ENCODE measurements at places on chromosomes 5 and 9.

- DNase-seq: no peak
Observed at GRCh38 chr5:172782169-172783039, 11.4 kb upstream of the DUSP1 start.

- DNase-seq: no peak
Observed at GRCh38 chr5:148856009-148856367, 29.6 kb downstream of the ADRB2 start.

- DNase-seq: no peak
Observed at GRCh38 chr9:137955224-137955570, 77.6 kb downstream of the CACNA1B start.

DNA sequence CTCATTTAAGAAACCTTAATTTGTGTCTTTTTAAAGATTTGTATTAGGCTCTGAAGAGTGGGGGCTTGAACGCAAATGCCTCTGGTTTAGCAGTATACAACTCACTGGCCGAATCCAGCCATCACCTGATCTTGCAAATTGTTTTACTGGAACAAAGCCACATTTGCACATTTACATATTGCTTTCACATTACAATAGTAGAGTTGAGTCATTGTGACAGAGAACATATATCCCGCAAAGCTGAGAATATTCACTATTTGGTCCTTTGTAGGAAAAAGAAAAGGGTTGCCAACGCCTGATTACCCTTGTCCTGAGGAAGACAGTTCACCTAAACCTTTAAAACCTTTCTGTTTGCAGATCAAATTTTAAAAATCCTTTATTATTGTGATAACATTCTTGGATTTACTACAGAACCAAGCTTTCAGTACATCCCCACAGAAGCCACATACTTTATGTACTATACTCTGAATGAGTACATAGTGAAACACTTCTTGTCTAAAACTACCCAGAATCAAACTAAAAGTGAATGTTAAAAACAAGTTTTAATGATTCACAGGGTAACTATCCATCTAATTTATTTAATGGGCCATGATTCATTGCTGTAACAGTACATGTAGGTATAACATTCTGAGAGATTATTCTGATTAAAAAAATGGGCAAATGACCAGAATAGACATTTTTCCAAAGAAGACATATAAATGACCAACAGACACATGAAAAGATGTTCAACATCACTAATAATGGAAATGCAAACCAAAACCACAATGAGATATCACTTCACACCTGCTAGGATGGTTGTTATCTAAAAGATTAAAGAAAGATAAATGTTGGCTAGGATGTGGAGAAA, 161.0 kb downstream of the SLC25A46 start:
- DNase-seq: no peak

- no peak for DNase-seq
Observed at GRCh38 chr5:79416499-79416898, 97.4 kb downstream of the HOMER1 start.

- no peak for DNase-seq
Observed at GRCh38 chr5:54344653-54345052, 34.3 kb upstream of the ARL15 start.

DNA sequence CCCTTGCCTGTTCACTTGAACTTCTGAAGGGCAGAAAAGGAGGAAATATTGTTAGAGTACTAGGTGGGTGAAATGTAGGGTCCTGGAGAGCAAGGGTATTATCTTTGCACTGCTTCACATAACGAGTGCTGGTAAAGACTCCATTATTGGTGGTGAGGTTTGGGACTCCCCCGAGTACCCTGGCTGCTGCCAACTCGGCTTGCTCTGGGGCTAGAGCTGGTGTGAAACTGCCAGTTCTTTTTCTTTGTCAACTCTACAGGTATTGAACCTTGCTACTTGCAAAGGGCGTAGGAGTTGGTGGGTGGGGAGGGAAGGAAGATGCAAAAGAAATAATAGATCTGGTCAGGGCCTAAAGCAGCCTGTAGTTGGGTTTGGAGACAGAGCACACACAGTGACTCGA, 16.0 kb downstream of the MAST4 start:
- no peak for DNase-seq

DNA sequence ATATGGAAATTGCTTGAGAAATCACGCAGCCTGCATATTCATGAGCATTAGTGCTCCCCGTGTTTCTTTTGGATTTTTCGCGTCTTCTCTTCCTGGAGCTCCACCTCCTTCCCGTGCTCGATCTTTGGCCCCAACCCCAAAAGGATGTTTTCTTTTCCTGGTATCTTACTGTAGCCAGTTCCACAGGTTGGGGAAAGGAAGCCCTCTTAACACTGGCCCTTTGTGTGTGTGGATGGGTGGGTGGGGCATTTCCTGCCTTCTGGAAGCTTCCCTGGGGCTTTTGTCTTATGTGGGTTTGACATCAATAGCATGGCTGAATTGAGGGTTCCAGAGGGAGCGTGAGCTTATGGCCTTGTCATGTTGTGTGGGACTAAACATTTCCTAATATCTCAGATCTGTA, 21.9 kb downstream of the STXBP1 start:
- no peak for DNase-seq

DNA sequence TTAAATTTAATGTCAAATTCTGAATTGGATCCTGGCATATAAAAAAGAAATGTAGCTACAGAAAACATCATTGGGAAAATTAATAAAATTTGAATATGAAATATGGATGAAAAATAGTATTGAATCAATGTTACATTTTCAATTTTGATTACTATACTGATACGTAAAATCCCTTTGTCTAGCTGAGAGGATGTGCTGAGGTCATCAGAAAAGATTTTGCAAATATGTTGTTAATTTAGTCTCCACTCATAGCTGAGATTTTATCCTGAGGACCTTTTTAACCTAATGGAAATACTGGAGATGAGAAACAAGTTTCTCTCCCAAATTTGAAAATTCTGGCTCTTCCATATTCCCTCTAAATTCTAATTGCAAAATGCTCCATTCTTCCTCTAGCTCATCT, 84.4 kb upstream of the ADAMTS16 start:
- no peak for DNase-seq

DNA sequence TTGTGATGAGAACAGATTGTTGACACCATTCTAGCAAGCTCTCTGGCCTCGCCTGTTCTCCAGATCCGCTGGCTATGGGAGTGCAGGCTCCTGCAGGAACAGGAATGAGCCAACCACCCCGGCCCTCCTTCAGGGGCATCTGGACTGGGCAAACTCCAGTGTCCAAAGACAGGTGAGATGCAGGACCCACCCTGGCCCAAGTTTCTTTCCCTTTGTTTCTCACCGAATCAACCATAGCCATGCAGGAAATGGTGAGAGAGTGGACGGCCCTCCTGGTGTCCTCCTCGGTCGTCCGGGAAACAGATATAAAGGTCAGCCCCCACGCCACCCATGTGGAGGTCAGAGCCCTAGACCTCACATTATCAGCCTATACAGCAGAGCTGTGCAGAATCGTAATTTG, 108.6 kb upstream of the IRX2 start:
- no peak for DNase-seq

DNA sequence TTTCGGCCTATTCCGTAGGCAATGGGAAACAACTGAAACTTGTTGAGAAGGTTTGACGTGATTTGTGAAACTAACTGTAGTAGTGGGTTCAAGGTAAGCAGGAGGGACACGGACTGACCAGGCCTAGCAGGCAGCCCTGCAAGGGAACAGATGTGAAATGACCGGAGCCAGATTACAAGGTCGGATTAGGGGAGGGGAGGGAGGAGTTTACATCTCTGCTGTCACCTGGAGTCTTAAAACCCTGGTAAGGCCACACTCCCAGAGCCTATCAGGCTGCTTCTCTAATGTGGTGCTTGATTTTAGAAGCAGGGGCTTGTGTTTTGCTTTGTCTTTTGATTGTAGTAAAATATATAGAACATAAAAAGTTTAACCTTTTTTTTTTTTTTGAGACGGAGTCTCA, 3.5 kb upstream of the SPTAN1 start:
- DNase-seq: no peak

DNA sequence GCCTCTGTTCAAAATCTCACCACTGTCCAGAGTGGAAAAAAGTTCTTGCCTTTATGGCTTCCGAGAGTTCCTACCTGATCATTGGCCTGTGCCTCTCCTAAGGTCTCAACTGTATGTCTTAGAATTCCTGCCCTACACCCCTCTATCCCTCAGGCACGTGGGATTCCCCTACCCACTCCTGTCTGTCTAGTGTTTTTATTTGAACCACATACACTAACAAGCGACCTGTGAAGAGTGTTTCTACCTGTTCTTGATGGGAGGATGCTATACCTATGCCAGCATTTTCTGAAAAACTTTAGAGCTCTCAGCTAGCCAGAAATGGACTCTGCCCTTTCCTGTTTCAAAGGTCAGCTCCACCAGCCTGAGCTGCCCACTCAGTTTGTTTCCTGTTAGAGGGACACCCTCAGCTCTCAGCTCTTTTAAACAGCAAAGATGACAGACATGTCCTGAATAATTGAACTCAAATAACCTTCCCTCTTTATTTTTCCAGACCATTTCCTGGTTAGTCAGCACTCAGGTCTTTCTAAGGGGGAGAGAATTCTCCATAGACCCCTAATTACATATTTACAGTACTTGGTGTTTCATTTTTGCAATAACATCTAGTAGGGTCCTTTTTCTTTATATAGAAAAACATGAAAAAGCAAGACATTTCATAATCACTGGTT, 214.8 kb downstream of the AOPEP start:
- no peak for DNase-seq

- no peak for DNase-seq
Observed at GRCh38 chr9:69292078-69292477, 32.9 kb upstream of the ENTREP1 start.

DNA sequence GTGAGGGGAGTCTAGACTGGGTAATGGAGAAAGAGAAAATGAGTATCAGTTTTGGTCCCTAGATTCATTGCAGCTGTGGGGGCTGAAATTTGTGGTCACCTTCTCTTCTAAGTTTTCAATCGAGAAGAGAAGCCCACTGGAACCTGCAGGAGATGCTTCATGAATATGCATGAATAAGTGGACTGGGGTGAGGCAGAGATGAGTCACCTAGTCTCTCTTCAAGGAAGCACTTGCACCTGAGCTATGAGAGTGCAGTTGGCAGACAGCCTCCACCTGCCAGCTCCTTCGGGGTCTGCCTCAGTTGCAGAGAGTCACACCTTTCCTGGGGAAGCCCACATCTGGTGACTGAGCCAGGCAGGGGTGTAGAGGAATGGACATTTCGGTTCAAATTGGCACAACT, 69.1 kb downstream of the ZNF366 start:
- DNase-seq: no peak

GRCh38 chr5:139124774-139125520, 73.2 kb downstream of the SIL1 start:
- DNase-seq: no peak

- DNase-seq: no peak
Observed at GRCh38 chr5:153988510-153988909, 50.2 kb downstream of the FAM114A2 start.

DNA sequence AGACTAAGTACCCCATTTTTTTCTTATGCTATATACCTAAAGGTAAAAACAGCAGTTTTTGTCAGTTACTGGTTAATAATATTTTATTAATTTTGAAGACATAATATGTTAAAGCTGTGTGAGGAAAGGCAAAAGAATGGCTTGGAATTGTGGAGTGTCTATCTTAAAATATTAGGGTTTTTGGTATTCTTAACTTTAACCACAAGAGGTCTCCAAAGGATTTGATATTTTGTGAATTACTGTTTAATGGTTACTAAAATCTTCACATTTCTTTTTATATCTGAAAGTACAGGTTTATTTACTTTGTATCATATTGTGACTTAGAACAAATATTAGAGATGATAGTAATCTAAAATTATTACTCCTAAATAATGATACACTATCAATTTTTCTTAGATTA, 32.0 kb upstream of the DHFR start:
- no peak for DNase-seq

DNA sequence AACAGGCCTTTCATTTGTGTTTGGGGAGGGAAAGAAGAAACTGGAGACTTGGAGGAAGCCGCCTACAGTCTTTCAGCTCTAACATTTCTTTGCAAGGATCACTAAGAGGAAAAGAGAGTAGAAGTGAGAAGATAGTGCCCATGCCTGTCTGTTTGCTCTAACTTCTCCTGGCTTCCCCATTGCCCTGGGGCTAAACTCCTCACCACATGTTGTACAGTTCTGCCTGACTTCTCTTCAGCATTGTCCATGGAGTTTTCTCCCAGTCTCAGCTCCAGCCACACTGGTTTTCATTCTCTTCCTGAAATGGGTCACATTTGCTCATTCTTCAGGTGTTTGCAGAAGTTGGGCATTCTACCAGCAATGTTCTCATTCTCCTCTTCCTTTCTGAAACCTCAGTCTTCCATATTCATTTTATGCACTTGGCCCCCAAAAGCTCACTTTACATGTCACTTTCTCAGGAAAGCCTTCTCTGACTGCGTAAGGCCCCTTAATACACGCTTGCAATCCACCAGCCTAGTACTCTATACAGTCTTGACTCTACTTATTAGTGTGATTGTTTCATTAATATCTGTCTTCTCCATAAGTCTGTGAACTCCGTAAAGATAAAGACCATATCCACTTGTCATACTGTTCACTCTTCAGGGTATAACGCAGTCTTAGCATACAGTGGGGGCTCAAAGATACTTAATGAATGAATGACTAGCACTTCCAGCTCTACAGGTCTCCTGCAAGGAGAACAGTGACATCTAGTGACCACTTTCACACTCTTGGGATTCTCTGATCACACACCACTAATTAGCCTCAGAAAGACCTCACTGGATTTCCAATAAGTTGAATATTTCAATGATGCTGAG, 40.2 kb upstream of the TRIM32 start:
- DNase-seq: no peak

DNA sequence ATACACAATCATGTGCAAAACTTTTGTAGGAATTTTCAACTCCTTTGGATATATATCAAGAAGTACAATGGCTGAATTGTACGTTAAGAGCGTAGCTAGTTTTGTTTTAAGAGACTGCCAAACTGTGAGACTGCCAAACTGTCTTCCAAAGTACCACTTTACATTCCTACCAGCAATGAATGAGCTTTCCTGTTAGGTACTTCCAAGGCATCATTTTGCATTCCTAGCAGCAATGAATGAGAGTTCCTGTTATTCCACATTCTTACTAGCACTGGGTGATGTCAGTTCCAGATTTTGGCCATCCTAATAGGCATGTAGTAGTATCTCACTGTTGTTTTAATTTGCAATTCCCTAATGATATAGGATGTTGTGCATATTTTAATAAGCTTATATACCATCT, 219.3 kb downstream of the KCNN2 start:
- no peak for DNase-seq

GRCh38 chr5:7779019-7780005, 71.6 kb downstream of the CFAP90 start:
- no peak for DNase-seq

GRCh38 chr5:67992923-67993322, 222.6 kb upstream of the PIK3R1 start:
- no peak for DNase-seq

- no peak for DNase-seq
Observed at GRCh38 chr5:170287532-170287931, 10.0 kb downstream of the LCP2 start.

DNA sequence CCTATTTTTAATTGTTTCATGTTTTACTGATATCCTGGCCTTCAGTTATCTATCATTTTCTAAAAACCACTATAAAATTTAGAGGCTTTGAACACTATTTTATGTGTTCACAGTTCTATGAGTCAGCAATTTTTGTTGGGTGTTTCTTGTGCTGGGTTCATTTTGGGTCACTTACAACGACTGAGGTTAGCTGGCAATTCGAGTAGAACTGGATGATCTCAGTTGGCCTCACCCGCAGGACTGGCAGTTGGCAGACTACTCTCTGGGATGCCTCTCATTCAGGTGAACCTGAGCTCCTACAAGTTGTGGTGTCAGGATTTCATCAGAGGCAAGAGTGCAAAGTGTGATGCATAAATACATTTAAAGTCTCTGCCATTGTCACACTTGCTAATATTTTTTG, 151.0 kb upstream of the PAPPA start:
- no peak for DNase-seq
